Tibial nerve (tissue), 4 donors: ENCODE measurements at places on chromosomes 4 and X. TPM values are rescaled to one million over a fixed set of nuclear protein-coding genes. Genes with fewer than 3 reads are reported as not detected.

H2BW1 gene
- not detected for total RNA-seq

HSFX3 gene
- not detected for total RNA-seq

MAPK10 gene
- 24.9 TPM for total RNA-seq

DNA sequence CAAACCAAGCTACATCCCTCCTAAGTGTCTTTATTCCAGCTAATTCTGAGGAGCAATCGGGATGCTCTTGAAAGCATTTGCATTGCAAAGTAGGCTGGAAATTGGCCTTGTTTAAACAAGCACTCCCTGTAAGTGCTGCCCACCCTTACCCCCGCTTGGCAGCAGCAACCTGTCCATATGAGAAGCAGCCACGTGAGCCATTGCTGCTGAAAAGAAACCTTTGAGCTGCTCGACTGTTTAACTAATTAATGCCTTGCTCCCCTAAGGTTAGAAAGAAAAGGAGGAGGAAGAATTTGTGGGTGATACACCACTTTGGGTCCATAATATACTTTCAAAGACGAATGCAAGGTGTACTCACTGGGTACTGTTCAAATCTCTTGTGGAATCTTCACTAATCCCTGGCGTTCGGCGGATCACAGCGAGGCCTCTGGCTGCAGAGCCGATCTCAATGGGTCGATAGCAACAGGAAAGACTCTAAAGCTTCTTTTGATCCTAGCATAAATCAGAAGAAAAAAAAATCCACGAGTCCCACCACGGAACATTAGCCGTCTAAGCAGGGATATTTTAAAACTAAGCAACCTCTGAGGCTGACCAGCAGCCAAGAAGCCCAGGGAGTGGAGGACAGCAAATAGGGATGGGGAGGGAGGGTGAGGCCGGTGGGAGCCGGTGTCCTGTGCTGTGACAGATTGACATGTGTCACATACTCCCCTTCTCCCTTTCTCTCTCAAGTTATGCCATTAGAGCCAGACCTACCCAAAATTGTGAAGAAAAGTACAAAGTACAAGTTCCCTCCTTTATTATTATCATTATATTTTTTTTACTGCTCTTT, 37.2 kb upstream of the MGST2 start:
- no peaks in the 10 kb centered on the region for H3K36me3 ChIP-seq
- no peak for DNase-seq
- H3K27me3 ChIP-seq = no peaks in the 10 kb centered on the region
- H3K27ac ChIP-seq = no peak overlapping the region
- H3K4me1 ChIP-seq = no peaks in the 10 kb centered on the region
- H3K4me3 ChIP-seq = no peak overlapping the region

- no peak overlapping the region for H3K27ac ChIP-seq
- DNase-seq = no peak
- no peaks in the 10 kb centered on the region for H3K4me1 ChIP-seq
- no peak overlapping the region for H3K4me3 ChIP-seq
- no peaks in the 10 kb centered on the region for H3K27me3 ChIP-seq
Measured at GRCh38 chrX:101385026-101385684, 836 bp downstream of the BTK start.

DNA sequence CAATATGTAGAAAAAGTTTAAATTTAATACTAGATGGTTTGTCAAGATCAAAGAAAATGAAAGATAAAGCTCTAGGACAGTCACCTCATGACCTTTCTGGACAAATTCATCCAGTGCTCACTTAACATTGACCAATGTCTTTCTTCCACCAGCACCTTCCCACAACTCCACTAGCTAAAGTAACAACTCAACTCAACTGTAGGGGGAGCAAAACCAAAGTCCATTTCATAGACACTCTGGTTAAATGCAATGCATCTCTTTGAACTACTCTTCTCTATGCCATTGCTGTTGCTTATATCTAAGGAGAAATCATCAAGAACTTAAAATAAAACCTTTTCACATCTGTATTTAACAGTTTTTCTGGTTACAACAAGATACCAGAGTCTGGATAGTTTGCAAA, 25.1 kb downstream of the UGT2B4 start:
- DNase-seq = no peak
- no peaks in the 10 kb centered on the region for H3K4me1 ChIP-seq
- H3K4me3 ChIP-seq = no peak overlapping the region

GRCh38 chr4:1337376-1337831, 9.6 kb upstream of the UVSSA start:
- no peak overlapping the region for H3K27ac ChIP-seq
- H3K4me3 ChIP-seq = no peak overlapping the region
- H3K4me1 ChIP-seq = no peaks in the 10 kb centered on the region
- no peaks in the 10 kb centered on the region for H3K27me3 ChIP-seq

- no peak overlapping the region for H3K4me3 ChIP-seq
- no peaks in the 10 kb centered on the region for H3K36me3 ChIP-seq
- H3K4me1 ChIP-seq = no peaks in the 10 kb centered on the region
- DNase-seq = no peak
Measured at GRCh38 chr4:154838694-154839093, 57.6 kb downstream of the RBM46 start.
